NCI-H1092 treated with DMSO at 0.1 percent for 48 hours (cell line): ENCODE measurements at places on chromosomes 11 and 22.

DNA sequence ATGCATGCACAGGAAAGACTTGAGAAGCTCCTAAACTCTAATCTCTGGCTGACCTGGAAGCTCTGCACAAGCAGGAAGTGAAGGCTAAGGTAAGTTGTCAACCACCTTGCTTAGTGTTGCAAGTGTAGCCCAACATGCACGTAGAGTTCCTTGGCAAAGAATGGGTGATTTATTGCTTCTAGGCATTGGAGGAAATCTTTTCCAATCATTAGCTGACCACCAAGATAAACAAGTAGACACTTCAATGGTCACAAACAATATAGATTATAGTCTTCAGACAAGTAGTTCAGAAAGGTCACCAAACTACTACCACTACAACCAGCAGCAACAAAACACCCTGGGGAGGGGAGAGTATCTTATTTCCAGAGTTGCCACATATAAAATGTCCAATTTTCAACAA, 105.6 kb downstream of the STK33 start:
- no peak for DNase-seq

DNA sequence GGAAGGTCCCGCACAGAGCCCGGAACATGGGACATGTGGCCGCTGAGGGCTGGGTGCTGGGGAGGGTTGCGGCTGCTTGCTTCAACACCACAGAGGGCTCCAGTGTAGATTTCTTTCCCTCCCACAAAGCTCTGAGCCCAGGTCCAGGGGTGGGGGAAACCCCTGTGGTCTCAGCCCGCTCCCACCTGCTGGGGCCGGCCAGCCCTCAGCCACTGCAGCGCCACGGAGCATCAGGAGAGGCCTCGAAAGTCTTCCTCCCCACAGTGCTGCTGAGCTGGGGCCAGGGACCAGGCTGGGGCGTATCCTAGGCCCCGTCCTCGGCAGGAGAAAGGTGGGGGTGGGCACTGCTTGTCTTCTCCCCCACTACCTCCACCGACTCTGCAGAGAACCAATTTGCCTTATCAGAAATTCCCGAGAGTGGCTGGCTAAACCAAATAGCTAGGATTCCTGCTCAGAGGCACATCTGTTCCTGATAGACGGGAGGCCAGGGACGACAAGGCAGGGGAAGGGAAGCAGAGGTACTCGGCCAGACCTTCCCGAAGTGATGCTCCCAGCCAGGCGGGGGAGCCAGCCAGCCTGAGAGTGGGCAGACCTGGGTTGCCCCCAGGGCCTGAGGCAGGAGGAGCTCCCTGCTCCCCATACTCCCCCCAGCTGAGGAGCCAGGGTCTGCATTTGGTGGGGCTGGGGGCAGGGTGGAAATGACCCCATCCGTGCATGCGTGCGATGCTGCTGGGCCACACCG, 18.7 kb downstream of the IGF2 start:
- DNase-seq = no peak

DNA sequence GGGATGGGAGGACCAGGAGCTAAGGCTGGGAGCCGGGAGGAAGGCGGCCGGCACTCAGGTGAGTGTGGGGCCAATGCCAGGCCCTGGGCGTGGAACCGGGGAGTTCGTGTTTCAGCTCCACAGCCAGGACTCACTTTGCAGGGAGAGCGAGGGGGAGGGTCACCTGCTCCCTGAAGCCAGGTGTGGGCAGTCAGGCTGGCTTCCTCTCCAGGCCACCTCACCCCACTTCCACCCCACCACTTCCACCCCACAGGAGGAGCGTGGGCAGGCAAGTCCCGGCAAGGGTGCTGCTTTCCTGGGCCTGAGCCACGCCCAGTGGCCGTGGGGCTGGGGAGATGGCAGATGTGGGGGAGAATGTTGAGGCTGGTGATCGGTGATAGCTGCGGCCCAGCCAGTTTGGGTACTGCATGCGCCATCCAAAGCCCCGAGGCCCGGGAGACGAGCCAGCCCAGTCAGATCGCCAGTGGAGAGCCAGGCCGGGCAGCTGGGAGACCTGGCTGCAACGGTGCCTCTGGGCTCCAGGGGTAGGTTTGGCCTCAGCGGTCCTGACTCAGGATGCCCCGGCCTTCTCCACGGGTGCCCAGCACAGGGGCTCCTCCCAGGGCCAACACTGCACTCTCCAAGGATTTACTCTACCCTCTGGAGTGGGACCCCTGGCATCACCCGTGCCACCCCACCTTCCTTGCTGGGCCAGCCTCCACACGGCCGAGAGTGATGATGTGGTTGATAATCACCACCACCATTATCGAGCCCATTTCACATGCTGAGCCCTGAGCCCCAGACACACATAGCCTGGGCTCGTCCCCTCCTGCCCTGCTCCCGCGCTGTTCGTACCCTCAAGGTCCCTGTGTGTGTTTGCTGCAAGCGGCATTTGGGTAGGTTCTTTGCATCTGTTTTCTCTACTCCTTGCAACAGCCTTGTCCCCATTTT, 93.8 kb downstream of the WNT7B start:
- no peak for DNase-seq

- no peak for DNase-seq
These were observed 48.8 kb downstream of the OSBP2 start for GRCh38 chr22:30743257-30744020.

DNA sequence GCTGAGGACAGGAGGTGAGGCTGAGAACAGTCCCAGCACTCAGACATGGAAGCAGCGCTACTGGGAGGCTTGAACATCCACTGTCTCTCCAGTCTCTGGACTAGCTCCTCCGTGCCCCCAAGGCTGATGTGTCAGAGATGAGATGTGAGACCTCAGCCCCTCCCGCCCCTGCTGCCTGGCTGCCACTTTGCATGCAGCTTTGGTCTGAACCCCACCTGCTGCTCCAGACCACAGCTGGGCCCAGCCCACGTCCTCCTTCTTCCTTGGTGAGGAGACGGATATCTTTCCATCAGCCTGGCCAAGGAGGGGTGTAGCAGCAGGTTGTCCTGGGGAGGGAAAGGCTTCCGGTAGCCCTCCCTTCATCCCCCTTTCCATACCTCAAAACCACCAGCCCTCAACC, 148.0 kb upstream of the B3GAT1 start:
- no peak for DNase-seq

DNA sequence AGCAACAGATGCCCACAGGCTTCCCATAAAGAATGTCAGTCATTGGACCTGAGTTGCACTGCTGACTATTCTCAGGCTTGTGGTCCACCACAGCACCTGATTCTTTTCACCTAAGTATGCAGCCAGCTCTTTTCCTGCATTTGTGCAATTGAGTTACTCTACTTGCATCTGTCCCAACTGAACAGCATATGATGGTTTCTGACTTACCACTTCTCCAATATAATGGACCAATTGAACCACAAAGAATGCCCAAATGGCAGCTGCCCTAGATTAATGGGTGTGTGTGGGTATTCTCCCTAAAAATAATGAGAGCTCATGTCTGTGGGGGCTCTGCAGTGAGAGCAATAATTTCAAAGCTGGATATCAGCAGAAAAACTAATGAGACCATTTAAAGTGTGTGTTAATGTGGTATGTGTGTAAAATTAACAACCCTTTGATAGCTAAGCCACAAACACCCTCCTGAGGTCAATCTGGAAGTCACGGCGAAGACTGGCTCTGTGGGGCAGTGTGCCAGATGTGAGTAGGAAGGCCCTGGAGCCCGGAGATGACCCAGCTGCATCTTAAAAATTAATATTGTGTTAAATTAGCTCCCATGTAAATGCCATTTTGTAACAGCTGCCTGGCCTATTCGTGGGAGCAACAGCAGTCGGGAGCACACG, 43.8 kb downstream of the SC5D start:
- no peak for DNase-seq

DNA sequence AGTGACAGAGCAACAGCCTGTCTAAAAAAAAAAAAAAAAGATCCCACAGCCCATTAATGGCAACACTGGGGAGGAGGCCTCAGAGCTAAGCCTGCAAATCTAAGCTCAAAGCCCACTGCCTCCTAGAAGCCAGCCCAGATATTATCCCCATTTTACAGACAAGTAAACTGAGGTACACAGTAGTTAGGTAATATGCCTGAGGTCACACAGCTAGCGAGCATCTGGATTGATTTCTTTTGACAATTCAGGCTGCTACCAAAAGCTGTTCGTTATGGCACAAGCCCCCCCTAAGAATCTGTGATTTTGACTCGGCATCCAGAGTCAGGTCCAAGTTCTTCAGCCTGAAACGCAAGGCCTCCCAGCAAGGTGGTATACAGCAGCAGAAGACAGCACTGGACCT, 13.7 kb downstream of the ELFN2 start:
- no peak for DNase-seq

DNA sequence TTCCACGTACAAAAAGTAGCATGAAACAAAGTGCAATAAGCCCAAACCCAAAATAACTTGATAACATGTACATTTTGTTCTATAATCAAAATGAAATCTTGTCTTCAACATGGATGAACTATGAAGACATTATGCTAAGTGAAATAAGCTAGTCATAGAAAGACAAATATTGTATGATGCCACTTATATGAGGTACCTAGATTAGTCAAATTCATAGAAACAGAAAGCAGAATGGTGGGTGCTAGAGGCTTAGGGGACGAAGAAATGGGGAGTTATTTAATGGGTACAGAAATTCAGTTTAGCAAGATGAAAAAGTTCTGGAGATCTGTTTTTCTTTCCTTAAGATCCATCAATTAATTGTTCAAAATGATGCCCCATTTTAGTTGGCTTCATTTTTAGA, 7.5 kb downstream of the PGM2L1 start:
- no peak for DNase-seq

GRCh38 chr22:46749682-46750529, 11.9 kb upstream of the CERK start:
- DNase-seq = no peak

DNA sequence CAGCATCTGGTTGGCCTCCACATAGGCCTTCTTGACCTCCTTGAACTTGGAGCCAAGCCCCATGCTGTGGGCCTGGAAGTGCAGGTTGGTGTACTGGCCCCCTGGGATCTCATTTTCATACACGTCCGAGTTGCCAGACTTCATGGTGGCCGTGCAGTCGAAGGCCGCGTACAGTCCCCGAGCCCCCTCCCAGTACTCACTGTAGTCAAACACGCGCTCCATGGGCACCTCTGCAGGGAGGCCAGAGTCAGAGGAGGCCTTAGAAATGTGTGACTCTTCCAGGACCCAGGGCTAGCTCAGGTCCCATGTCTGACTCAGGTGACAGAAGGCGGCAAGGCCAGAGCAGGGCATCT, 6.7 kb upstream of the LRFN4 start:
- DNase-seq = no peak

- DNase-seq = no peak
These were observed 40.4 kb downstream of the BCR start for GRCh38 chr22:23220485-23221350.

- DNase-seq = peak; percentile 28
These were observed 176.4 kb downstream of the KIRREL3 start for GRCh38 chr11:126824035-126824607.

- DNase-seq = peak; percentile 99
These were observed 167.8 kb upstream of the NARS2 start for GRCh38 chr11:78742430-78742829.

DNA sequence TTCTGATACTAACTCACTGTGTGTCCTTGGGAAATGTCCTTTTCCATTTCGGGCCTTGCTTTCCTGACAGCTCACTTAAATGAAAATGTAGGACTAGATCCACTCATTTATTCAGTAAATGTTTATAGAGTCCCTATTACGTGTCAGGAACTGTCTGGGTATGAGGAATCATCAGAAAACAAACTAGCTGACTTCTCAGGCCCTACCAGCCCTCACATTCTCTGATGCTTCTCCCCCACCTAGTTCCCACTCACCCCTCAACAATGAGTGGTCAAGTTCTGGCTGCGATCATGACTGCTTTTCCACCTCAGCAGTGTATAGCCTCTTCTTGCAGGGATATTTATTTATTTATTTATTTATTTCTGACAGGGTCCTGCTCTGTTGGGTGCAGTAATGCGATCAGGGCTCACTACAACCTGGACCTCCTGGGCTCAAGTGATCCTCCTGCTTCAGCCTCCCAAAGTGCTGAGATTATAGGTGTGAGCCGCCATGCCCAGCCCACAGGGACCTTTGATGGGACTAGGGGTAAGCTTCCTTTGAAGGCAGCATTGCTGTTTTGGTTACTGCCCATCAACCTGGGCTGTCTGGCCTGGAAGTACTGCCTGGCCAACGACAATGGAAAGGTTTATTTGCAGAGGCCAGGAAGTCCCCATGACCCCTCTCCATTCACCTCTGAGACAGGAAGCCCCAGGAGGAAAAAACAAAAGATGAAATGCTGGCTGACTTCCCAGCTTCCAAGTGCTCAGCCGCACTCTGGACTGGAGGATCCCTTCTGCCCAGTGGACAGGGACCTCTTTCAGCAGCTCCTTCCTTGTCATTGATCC, 33.1 kb upstream of the POLD3 start:
- peak; percentile 36 for DNase-seq

- no peak for DNase-seq
These were observed 1598.1 kb downstream of the FAM181B start for GRCh38 chr11:81135570-81135969.

DNA sequence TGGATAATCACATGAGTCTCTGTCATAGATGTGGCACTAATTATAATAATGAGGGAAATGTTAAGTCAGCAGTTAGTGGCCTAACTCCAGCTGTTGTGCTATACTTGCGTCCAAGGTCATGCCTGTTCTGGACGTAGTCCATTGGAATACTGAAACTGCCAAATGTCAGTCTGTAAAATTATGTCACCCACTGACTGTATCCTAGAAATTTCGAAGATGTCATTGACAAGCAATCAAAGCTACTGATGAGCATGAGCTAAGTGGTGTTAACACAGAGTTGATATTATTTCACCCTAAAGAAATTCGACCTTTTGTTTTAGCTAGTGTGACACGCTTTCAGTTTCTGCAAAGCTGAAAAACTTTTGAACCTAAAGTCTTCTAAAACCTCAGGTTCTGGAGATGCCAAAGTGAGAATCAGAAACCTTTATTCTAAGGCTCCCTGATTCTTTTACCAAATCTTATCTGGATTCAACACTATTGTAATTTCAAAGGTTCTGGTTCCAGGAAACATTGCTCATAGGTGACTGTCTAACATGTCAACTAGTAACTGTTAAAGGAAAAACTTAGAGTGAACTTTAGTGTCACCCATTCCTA, 14.9 kb upstream of the ME3 start:
- no peak for DNase-seq

GRCh38 chr11:36722421-36722820, 124.4 kb upstream of the RAG2 start:
- no peak for DNase-seq

DNA sequence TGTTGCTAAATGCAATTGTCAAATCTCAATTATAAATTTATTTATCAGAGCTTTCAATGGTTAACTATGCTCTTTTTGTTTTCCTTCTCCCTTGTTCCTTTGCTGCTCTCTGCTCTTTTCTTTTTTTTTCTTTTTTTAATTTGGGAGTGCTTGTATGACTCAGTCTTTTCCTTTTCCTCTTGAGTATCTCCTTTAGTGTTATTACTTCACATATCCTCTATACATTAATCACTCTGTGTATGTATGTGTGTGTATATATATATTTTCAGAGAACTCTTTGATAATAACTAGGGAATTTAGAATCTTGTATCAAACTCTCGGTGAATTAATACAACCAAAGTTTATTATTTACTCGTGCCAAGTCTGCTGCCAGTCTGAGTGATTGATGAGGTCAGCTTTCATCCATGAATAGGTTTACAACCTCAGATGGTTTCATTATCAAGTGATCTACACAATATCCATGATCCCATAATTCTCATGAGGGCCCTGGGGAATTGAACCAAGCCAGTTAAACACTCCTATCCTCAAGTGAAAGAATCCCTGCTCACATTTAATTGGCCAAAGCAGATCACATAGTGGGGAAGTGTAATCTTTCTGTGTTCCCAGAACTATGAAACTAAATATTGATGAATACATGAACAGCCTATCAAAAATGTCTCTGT, 743.4 kb upstream of the CNTN5 start:
- DNase-seq = no peak

- DNase-seq = no peak
These were observed 40.7 kb downstream of the SLC22A12 start for GRCh38 chr11:64631675-64632074.

GRCh38 chr22:46107753-46108563, 42.4 kb upstream of the PPARA start:
- no peak for DNase-seq
